Psoas muscle (tissue), 8 donors: ENCODE measurements at places on chromosomes 16 and 17. TPM values are rescaled to one million over a fixed set of nuclear protein-coding genes. Genes with fewer than 3 reads are reported as not detected.

TMEM114 gene
- polyA plus RNA-seq, result not detected

ARMC7 gene
- 4.9 TPM for polyA plus RNA-seq

TBC1D3E gene
- not detected for polyA plus RNA-seq

GRCh38 chr17:40371261-40371929, 6.9 kb upstream of the GJD3 start:
- no peak for DNase-seq

MVP gene
- polyA plus RNA-seq, result 34.1 TPM

GRCh38 chr17:67425571-67426160, 48.6 kb downstream of the PITPNC1 start:
- no peak for DNase-seq

DNA sequence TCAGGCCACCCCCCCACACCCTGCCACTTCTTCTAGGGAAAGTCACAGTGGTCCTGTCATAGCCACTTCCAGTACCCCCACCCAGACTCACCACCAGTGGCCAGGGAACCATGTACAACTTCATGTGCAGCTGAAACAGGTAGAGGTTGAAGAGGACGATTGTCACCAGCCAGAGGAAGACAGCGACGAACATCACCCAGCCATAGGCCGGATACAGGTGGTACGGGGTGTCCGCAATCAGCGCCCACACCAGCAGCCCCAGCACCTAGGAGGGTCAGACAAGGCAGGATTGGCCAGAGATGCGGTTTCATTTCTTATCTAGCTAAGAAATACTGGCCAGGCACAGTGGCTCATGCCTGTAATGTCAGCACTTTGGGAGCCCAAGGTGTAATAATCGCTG, 16.7 kb downstream of the ARL2BP start:
- no peak for DNase-seq

CD300LG gene
- 14.7 TPM for polyA plus RNA-seq

CMTM3 gene
- polyA plus RNA-seq, result 2.6 TPM

DNA sequence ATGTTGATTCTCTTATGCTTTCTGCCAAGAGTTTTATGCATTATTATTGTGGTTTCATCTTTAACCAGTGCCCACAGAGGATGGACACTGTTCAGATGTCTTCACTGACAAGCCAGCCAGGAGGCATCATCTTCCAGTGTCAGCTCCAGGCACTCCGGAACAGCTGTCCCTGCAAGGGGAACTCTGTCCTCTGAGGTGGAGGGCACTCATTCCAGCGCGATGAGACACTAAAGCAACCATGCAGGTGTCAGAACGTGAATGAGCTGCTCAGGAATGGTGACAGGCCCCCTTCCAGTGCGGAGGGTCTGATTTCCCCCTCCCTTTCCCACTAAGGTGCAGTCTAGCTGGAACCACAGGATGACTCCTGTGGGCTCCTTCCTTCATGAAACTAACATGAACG, 117.5 kb downstream of the NOG start:
- DNase-seq, result peak; percentile 18

DNA sequence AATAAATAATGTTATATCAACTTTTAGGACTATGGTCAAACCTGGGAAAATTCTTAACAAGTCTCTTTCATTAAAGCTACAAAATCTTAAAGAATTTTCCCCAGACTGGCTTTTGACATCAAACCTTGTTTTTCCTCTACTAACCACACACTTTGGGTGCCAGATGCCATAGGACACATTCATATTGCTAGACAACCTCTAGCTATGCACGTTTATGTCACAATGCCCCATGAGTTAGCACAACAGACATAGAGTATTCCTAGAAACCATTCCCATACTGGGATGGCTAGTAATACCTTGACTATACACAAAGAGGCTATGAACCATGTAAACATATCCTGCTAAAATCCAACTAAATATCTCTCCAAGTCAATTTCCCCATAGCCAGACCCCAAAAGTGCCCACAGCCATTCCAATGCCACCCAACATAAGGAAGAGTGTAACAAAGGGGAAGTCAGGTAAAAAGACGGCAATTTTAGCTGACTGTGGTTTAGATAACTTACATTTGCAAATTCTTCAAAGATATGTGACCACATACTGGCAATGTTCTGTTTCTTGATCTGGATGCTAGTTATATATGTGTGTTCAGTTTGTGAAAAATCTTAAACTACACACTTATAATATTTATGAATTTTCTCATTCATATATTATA, 23.4 kb downstream of the SMURF2 start:
- DNase-seq, result no peak

DNA sequence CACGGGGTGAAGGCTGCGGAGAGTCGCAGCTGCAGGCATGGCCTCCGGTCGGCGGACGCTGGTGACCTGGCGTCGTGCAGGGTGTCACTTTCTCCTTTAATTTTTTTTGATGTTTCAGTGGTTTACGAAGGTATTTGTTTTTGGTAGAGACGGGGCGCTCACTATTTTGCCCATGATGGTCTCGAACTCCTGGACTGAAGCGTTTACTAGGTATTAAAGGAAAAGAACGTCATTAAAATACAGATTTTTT, 17.1 kb downstream of the ZNF213 start:
- DNase-seq, result no peak

GRCh38 chr17:41864836-41865595, at the start of gene KLHL11:
Gene KLHL11 (minus strand): TSS chr17:41865423. CDS start chr17:41865370, 53 bp downstream.
- peak; percentile 94 for DNase-seq
